ENCODE measurements at places on chromosomes 7 and 10. TPM values are rescaled to one million over a fixed set of nuclear protein-coding genes. Genes with fewer than 3 reads are reported as not detected.

DNA sequence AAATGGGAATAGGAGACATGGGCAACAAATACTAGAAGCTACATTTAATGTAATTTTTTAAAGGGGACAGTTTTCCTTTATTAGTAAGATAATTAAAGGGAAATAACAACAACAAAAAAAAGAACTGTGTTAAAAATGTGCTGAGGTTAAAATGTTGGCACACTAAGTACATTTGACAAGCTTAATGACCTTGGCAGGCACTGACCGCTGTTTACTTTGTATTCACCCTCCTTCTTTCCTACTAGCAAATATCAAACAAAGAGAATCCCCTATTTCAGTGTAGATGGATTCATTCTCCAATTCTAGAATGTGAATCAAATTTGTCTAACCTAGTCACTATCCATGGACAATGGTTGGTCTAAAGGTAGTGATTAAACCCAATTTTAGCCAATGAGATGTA is 77.5 kb upstream of the TOMM7 start:
- peaks cover 4% of the 10 kb centered on the region for H3K36me3 ChIP-seq
- H3K27me3 ChIP-seq = no peaks in the 10 kb centered on the region
- H3K4me1 ChIP-seq = peaks cover 11% of the 10 kb centered on the region
- H3K4me3 ChIP-seq = no peak overlapping the region
- DNase-seq = no peak

DNA sequence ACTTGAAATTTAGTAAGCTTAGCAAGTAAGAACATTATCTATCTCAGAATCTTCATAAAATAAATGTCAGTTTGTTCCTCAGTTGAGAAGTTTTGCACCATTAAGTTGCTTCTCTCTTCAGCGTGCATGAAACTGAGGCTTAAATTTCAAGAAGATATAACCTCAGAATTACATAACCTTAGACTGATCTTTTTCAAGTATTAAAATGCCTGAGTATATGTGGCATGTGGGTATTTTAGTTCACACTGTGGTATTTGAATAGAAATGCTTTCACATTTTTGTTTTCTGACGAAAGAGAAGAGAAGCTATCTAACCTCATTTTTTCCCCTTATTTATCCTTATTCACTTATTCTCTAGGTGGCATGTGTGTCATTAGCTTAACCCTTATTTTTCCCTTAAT is 104.1 kb downstream of the PHF14 start:
- peaks cover 6% of the 10 kb centered on the region for H3K4me1 ChIP-seq
- no peaks in the 10 kb centered on the region for H3K27me3 ChIP-seq
- H3K27ac ChIP-seq = no peak overlapping the region
- peaks cover 15% of the 10 kb centered on the region for H3K36me3 ChIP-seq
- no peak overlapping the region for H3K4me3 ChIP-seq

- H3K4me1 ChIP-seq = no peaks in the 10 kb centered on the region
- no peak for DNase-seq
- peaks cover 4% of the 10 kb centered on the region for H3K27me3 ChIP-seq
- H3K4me3 ChIP-seq = no peak overlapping the region
- no peak overlapping the region for H3K27ac ChIP-seq
Observed at GRCh38 chr10:45387096-45387893, 13.3 kb downstream of the ALOX5 start.

- DNase-seq = no peak
- no peak overlapping the region for H3K4me3 ChIP-seq
- peaks cover 30% of the 10 kb centered on the region for H3K4me1 ChIP-seq
- H3K36me3 ChIP-seq = peaks cover 2% of the 10 kb centered on the region
Observed at GRCh38 chr10:3848005-3848774, 63.2 kb upstream of the KLF6 start.

DNA sequence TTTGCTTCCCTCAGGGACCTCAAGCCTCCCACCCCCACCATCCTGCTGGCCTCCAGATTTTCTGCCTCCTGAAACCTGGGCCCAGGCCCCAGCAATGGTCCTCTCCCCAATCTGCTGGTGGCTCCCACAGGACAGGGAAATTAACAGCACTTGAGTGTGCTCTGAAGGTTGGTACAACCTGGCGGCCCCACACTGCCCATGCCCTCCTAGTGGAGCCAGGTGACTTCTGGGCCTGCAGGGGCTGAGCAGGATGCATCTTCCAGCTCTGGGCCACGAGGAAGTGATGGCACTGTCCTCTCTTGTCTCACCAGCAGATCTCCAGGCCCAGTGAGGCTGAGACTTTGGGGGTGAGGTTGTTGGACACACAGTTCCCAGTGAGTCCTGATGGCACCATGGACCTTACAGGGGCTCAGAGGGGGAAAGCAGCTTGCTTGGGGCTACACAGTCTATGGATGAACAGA is 3.6 kb upstream of the ZMIZ1 start:
- H3K4me1 ChIP-seq = peaks cover 29% of the 10 kb centered on the region
- peaks cover 4% of the 10 kb centered on the region for H3K27me3 ChIP-seq
- H3K4me3 ChIP-seq = no peak overlapping the region
- no peaks in the 10 kb centered on the region for H3K36me3 ChIP-seq
- no peak for DNase-seq
- no peak overlapping the region for H3K27ac ChIP-seq

- no peak overlapping the region for H3K4me3 ChIP-seq
- no peaks in the 10 kb centered on the region for H3K36me3 ChIP-seq
- DNase-seq = no peak
- peaks cover 47% of the 10 kb centered on the region for H3K27me3 ChIP-seq
Observed at GRCh38 chr7:142784096-142784495, 13.3 kb downstream of the PRSS2 start.

GRCh38 chr7:43694399-43694748 is 34.9 kb downstream of the COA1 start:
- H3K27ac ChIP-seq = no peak overlapping the region
- no peaks in the 10 kb centered on the region for H3K4me1 ChIP-seq
- no peaks in the 10 kb centered on the region for H3K36me3 ChIP-seq
- no peak overlapping the region for H3K4me3 ChIP-seq
- H3K27me3 ChIP-seq = no peaks in the 10 kb centered on the region

GRCh38 chr7:91892821-91893340 is 12.4 kb upstream of the MTERF1 start:
- H3K4me3 ChIP-seq = no peak overlapping the region
- no peaks in the 10 kb centered on the region for H3K27me3 ChIP-seq
- no peak for DNase-seq
- H3K4me1 ChIP-seq = peaks cover 4% of the 10 kb centered on the region
- H3K36me3 ChIP-seq = peaks cover 3% of the 10 kb centered on the region
- no peak overlapping the region for H3K27ac ChIP-seq

DNA sequence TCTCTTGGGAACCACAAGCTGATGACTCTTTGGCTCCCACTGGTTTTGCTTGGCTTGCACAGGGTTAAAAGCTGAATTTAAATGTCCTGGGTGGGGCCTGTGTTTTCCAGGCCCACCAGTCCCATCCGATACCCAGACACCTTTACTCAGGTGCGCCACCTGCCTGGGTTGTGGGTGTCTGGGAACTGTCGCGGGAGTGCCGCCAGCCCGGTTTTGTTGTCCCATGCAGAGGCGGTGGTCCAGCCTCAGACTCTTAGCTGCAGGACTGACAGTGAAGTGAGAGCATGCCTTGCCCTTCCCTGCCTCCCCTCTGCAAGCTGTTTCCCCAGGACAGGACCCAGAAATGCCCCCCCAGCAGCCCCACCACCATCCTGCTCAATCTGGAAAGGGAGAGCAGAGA is 255.6 kb upstream of the ZNF32 start:
- H3K4me1 ChIP-seq = peaks cover 5% of the 10 kb centered on the region
- H3K4me3 ChIP-seq = no peak overlapping the region
- H3K36me3 ChIP-seq = no peaks in the 10 kb centered on the region
- no peak for DNase-seq
- peaks cover 15% of the 10 kb centered on the region for H3K27me3 ChIP-seq

- no peaks in the 10 kb centered on the region for H3K27me3 ChIP-seq
- no peak overlapping the region for H3K4me3 ChIP-seq
- no peak overlapping the region for H3K27ac ChIP-seq
- peaks cover 1% of the 10 kb centered on the region for H3K36me3 ChIP-seq
- peaks cover 11% of the 10 kb centered on the region for H3K4me1 ChIP-seq
- no peak for DNase-seq
Observed at GRCh38 chr10:20949967-20950366, 52.9 kb upstream of the NEBL start.

DNA sequence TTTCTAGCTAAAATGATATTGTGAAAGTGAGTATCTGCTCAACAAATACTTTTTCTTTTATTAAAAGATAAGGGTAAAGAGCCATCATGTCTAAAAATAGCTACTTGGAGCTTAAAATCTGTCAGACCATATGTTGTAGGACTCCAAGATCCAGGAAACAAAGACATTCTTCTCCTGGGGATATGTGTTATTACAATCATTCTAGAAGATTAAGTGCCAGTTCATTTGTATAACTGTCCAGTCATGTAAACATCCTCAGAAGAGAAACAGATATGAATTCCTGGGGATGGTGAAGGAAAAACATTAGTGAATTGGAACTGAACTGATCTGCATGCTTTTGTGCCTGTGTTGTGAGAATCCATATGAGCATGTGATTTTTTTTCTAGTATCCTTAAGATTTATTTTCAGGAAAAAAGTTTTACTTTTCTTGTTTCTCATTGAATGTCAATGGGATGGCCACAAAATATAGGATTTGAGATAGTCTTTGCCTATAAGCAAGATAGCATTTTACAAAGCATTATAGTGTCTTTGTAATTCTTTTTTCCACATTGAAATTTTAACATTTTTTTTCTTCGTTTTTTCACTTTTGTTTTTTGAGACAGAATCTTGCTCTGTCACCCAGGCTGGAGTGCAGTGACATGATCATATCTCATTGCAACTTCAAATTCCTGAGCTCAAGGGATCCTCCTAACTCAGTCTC is 14.4 kb upstream of the MTERF1 start:
- peaks cover 3% of the 10 kb centered on the region for H3K36me3 ChIP-seq
- H3K27me3 ChIP-seq = no peaks in the 10 kb centered on the region
- peaks cover 4% of the 10 kb centered on the region for H3K4me1 ChIP-seq
- H3K27ac ChIP-seq = no peak overlapping the region

GRCh38 chr7:155981703-155982102 is 169.4 kb upstream of the SHH start:
- H3K4me1 ChIP-seq = no peaks in the 10 kb centered on the region
- peaks cover 60% of the 10 kb centered on the region for H3K27me3 ChIP-seq
- no peak overlapping the region for H3K4me3 ChIP-seq
- no peak overlapping the region for H3K27ac ChIP-seq
- no peak for DNase-seq

DNA sequence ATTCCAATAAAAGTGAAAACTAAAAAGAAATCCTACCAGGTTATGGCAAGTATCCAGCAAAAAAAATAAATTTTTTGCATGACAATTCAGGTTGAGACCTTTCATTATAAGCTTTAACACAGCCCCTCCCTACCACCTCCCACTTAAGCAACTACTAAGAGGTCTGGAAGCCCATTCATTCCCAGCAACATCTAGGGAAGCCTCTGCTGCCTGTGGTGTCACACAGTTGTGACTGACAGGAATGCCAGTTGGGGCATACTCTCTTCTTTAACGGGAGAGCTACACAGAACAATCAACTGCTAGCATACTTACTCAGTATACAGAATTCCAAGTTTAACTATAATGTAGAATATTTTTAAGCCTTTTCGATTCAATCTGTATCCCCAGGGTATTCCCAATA is 27.8 kb downstream of the ABI1 start:
- H3K4me1 ChIP-seq = no peaks in the 10 kb centered on the region
- H3K27me3 ChIP-seq = no peaks in the 10 kb centered on the region
- no peak for DNase-seq

DNA sequence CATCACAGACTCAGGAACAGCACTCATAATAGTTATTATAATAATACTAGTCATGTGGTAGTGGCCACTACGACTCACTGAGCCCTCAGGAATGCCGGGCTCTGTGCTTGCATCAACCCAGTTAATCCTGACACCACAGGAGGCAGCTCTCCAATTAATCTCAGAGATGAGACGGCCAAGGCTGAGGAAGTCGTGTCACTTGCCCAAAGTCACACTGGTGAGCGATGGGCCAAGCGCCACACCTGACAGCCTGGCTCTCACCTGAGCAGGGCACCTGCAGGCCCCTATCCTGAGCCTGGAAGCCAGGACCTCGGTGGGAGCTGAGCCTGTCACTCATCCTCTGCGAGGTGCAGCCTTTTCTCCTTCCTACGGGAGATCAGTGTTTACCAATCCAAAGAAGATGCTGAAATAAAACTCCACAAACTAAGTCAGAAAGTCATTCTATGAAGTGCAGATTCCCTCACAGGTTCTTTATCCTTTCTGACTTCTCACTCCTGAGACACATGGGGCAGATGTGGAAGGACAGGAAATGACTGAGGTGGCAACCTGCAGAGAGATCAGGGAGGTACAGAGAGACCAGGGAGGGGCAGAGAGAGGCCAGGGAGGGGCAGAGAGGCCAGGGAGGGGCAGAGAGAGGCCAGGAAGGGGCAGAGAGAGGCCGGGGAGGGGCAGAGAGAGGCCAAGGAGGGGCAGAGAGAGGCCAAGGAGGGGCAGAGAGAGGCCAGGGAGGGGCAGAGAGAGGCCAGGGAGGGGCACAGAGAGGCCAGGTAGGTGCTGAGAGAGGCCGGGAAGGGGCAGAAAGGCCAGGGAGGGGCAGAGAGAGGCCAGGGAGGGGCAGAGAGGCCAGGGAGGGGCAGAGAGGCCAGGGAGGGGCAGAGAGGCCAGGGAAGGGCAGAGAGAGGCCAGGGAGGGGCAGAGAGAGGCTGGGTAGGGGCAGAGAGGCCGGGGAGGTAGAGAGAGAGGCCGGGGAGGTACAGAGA is 38.5 kb downstream of the VIPR2 start:
- peaks cover 25% of the 10 kb centered on the region for H3K27me3 ChIP-seq
- DNase-seq = no peak
- no peak overlapping the region for H3K4me3 ChIP-seq

GRCh38 chr7:22444181-22444971 is 55.6 kb downstream of the STEAP1B start:
- DNase-seq = no peak
- H3K27me3 ChIP-seq = no peaks in the 10 kb centered on the region
- H3K27ac ChIP-seq = peak overlapping the region; percentile 92
- no peaks in the 10 kb centered on the region for H3K36me3 ChIP-seq
- H3K4me3 ChIP-seq = no peak overlapping the region

DNA sequence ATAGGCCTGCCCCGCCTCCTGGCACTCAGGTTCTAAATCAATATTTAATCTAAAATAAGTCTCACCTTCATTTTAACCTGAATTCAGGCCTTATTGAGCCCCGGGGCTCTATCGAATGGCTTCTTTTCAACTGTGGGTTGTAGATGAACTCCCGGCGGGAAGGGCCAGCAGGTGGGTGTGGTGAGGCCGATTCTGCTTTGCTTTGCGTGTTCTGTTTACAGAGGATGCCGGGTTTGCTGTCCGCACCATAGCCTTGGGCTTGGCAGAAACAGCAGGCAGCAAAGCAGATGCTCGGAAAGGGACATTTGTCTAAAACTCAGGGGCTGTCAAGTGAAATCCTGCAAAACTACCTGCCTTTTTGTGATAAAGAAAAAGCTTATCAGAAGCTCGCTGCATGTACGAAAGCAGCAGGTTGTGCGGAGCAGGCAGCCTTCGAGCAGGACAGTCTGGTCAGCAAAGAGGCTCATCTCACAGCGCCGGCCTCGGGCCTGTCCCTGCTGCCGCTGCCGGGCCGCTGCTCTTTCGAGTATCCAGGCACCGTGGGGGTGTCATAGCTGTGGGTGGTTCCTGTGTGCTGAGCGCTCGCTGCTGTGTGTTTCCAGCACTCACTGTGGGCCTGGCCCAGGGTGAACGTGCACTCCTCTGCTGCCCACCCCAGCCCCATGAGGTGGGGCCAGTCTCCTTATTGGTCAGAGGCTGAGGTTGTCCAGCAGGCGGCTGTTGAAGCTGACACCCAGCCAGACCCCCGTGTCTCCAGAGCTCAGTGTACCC is 434.8 kb upstream of the FOXK1 start:
- no peak for DNase-seq
- no peaks in the 10 kb centered on the region for H3K4me1 ChIP-seq
- no peak overlapping the region for H3K4me3 ChIP-seq
- no peak overlapping the region for H3K27ac ChIP-seq
- H3K36me3 ChIP-seq = peaks cover 23% of the 10 kb centered on the region

Gene VWDE
- 5.8 TPM for total RNA-seq

Gene DNTT
- not detected for total RNA-seq

Gene RASA4
- 21.0 TPM for total RNA-seq
